ENCODE measurements at places on chromosomes 5 and 9. TPM values are rescaled to one million over a fixed set of nuclear protein-coding genes. Genes with fewer than 3 reads are reported as not detected.

The DYNC2I2 gene
- total RNA-seq: 27.4 TPM

The IL5 gene
- not detected for total RNA-seq

The ZNF454 gene
- 0.26 TPM for total RNA-seq

The SLC34A1 gene
- total RNA-seq: not detected

The ADRB2 gene
- total RNA-seq: 21.9 TPM

The MARCOL gene
- total RNA-seq: not detected

The C5orf46 gene
- total RNA-seq: not detected

The LURAP1L gene
- 56.5 TPM for total RNA-seq

The GHR gene
- total RNA-seq: 2.4 TPM

The TRIM52 gene
- total RNA-seq: 1.3 TPM

The CARTPT gene
- not detected for total RNA-seq

The RGS7BP gene
- not detected for total RNA-seq

The EGFLAM gene
- 0.13 TPM for total RNA-seq

The RNF183 gene
- total RNA-seq: 0.38 TPM

The EDIL3 gene
- total RNA-seq: 0.26 TPM

The DIMT1 gene
- 17.3 TPM for total RNA-seq

The PCDHB16 gene
- not detected for total RNA-seq

The GNA14 gene
- not detected for total RNA-seq

The PCA3 gene
- total RNA-seq: not detected

The EQTN gene
- total RNA-seq: not detected

The SLC45A2 gene
- total RNA-seq: not detected

The HAVCR1 gene
- total RNA-seq: not detected

The SHC3 gene
- total RNA-seq: 0.26 TPM

The GFI1B gene
- total RNA-seq: not detected

The ADAMTS13 gene
- total RNA-seq: 1.0 TPM

The AIF1L gene
- total RNA-seq: 2.6 TPM

The IFNK gene
- total RNA-seq: not detected

The SLC6A18 gene
- not detected for total RNA-seq

The EFCAB9 gene
- not detected for total RNA-seq

The CACFD1 gene
- 5.5 TPM for total RNA-seq

The FAM221B gene
- total RNA-seq: not detected

The SH3RF2 gene
- total RNA-seq: 6.3 TPM

The ABCA1 gene
- total RNA-seq: 34.2 TPM

The COL5A1 gene
- total RNA-seq: 0.90 TPM

The PCDHA1 gene
- total RNA-seq: under 0.01 TPM

The ADGRD2 gene
- not detected for total RNA-seq

The PCDH12 gene
- under 0.01 TPM for total RNA-seq

The ASPN gene
- total RNA-seq: not detected

The ITK gene
- total RNA-seq: not detected

The PHYHD1 gene
- total RNA-seq: 3.8 TPM

The HRH2 gene
- not detected for total RNA-seq

The PCDHB9 gene
- not detected for total RNA-seq

The MLANA gene
- not detected for total RNA-seq

The BTNL8 gene
- total RNA-seq: not detected

The GABRA6 gene
- total RNA-seq: not detected

Measured in bronchial epithelial cell (primary cell).